T-helper 2 cell (primary cell): ENCODE measurements at places on chromosomes 2 and 18.

GRCh38 chr2:134231301-134231964, 22.4 kb upstream of the MGAT5 start:
- no peak for DNase-seq

DNA sequence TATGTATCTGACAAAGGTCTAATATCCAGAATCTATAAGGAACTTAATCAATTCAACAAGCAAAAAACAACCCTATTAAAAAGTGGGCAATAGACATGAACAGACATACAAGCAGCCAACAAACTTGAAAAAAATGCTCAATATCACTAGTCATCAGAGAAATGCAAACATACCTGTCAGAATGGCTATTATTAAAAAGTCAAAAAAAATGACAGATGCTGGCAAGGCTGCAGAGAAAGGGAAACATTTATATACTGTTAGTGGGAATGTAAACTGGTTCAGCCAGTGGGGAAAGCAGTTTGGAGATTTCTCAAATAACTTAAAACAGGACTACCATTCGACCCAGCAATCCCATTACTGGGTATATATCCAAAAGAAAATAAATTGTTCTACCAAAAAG, 21.6 kb downstream of the SESTD1 start:
- DNase-seq = no peak

DNA sequence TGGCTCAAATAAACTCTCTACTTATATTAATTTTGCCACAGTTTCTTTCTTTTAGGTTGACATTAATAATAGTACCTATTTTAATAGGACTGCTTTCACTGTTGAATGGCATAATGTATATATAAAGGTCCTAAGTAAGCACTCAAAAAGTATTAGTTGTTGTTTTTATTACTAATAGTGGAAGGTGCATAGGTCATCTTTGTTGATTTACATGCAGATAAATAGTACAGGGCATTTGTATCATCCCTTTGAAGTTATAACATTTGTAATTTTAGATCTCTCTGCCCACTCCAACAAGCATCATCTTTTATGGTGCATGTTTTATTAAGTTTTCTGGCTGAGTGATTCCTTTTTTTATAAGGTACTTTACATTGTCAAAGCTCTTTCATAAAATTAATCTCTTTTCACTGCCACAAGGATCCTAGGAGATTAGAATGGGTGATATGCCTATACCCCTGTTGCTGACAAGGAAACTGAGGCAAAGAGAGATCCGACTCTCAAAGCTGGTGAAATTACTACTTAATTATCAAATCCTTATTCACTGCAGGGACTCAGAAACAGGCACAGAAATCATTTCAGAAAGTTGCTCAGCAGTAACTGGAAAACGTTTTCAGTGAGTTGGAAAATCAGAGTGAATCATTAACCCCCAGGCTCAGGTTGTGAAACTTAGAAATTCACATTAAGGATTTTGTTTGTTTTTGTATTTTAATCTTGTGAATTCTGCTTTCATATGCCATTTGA, 299.6 kb downstream of the AGPS start:
- no peak for DNase-seq

DNA sequence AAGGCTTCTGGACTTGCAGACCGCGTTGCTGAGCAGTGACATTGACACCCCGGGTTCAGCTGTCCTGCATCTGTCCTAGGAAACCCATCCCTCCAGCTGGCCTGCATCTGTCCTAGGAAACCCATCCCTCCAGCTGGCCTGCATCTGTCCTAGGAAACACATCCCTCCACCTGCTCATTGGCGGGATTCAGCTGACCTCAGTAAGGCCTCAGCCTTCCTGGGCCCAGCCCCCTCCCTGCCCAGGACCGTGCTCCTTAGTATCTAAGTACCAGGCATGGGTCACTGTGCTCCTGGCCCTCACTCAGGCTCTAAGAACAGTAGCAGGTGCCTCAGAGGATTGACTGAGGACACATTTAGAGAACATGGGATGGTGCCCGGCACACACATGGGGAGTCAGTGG, 1.2 kb downstream of the MLPH start:
- DNase-seq = no peak

GRCh38 chr2:98768384-98769113, 37.6 kb upstream of the MGAT4A start:
- DNase-seq = no peak

DNA sequence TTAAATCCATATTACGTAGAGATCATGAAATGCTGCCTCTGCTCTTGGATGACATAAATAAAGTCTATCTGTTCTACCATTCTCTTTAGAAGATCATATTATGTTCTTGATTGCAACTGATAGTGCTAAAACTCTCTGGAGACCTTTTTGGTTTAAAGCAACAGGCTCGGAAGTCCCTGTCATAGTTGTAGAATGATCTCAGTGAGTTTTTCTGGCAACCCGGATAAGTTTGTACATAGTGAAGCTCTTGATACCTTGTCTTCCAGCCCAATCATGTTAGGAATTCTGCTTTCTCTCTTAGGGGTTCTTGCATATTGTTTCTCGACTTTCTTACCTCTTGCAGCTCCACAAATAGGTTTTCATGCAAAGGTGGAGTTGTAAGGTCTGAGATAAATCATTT, 156.1 kb downstream of the TTC27 start:
- DNase-seq = no peak

GRCh38 chr18:8253944-8254343, 355.3 kb upstream of the RAB12 start:
- DNase-seq = no peak

GRCh38 chr2:3745920-3746319, 42.5 kb downstream of the DCDC2C start:
- no peak for DNase-seq

DNA sequence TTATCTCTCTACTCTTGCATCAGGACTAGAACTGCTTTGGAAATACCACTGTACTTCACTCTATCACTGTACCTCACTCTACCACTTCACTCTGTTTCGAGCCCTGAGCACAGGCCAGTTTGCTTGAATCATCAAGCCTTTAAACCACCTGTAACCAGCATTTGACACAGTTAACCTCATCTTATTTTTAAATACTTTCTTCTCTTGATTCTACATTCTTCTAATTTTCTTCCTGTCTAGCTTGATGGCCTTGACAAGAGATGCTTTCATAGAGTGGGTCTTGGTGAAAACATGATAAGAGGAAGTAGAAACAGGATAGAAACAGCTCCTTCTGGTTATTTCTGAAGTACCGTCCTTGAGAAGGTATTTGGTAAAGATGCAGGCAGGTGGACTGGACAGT, 78.1 kb downstream of the SPIRE1 start:
- DNase-seq = no peak

DNA sequence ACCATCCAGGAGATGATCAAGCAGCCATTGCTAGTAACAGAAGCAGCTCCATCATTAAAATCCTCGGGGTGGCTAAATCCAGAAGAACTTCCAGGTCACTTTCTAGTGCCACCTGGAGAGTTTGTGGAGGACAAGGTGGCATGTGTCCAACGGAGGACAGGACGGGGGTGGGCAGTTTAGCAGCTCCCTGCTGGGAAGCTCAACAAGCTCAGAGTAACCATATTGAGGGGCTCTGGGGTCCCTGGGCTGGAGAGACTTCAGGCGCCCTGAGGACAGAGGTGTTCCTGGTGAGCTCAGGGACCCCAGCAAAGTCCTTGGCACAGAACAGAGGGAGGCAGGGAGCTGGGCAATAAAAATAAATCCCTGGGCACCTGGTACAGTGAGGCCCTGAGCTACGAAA, 140.0 kb upstream of the FHL2 start:
- no peak for DNase-seq

DNA sequence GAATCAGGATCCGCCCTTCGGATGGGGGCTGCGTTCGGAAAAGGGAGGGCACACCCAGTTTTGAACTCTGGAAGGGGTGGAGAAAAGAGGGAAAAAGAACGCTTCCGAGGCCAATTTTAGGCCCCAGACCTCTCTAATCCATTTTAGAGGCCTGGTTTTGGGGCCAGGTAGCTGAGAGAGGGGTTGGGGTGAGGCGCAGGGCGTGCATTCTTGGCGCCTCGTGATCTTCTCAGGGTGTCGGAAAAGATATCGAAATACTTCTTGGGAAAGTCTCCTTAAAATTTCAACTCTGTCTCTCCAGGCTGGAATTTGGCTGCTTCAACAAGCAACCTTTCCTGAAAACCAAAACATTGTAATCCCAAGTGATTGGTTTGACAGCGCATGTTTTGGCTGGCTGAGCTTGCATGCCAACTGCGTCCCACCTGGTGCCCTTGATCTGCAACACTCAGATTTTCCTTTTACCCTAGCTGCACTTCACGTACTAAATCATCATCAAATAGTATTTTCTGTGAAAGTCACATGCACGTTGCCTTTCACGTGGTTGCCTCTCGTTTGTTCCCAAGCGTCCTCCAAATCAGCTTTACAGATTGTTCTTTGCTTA, 864 bp upstream of the XPO1 start:
- DNase-seq = peak; percentile 81

- no peak for DNase-seq
Measured at GRCh38 chr2:241312082-241312481, 3.4 kb downstream of the HDLBP start.

DNA sequence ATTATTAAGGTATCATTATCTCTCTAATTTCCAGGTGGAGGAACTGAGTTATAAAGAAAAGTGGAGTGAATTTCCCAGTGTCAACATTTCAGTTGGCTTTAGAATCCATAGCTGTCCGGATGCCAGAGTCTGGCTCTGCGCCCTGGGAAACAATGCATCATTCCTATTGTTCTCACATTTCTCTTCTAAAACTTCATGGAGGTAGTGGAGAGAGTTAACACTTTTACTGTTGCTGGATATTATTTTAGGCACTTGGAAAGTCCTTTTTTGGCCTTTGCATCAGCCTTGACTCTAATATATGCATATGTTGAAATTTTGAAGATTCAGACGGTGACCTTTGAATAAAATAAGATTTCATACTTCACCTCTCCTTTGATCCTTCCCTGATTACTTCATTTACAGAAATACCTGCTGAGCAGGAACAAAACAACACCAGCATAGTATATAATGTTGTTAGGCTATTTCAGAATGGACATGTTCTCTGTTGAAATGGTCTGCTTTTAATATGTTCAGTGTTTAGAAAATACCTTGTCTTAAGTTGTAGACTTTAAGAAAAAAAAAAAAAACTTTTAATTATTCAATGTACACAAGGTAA, 148.8 kb downstream of the EPHA4 start:
- no peak for DNase-seq

DNA sequence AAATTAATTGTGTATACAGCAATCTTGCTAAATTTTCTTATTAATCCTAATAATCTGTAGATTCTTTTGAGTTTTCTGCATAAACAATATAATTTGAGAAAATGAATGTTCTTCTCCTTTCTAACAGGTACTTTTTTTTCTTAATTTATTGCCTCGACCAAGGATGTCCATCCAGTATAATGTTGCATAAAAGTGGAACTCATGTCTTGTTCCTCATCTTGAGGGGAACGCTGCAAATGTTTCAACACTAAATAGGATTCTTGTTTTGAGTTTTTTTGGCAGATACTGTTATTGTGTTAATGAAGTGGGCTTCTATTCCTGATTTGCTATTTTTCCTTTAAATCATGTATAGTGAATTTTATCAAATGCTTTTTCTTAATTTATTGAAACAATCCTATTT, 244.4 kb upstream of the REV1 start:
- DNase-seq = no peak

- no peak for DNase-seq
Measured at GRCh38 chr2:190911813-190912212, 31.2 kb downstream of the GLS start.

GRCh38 chr2:203484266-203485112, 50.6 kb downstream of the RAPH1 start:
- DNase-seq = peak; percentile 12

DNA sequence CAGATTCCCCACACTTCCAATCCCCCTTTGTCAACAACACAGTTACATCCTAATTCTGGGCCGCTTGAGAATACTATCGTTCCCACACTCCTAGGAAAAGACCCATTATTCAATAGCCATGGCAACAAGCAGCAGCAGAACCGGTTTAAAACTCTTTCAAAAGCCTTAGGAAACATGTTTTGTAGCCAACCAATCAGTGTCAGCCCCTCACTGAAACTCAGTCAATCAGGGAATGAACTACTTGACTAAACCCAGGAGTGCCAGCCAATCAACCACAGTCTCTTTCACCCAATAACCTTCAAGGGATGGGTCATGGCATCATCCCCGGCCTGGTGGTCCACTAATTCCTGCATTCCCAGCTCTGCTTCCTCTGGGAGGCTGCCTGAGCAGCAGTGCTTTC, 204.8 kb upstream of the HS6ST1 start:
- DNase-seq = no peak

GRCh38 chr2:34416856-34417255, 817.8 kb upstream of the FAM98A start:
- DNase-seq = no peak

GRCh38 chr2:127462461-127462860, 44.2 kb downstream of the PROC start:
- DNase-seq = no peak

GRCh38 chr2:172214252-172214651, 111.6 kb upstream of the DLX2 start:
- DNase-seq = no peak

- no peak for DNase-seq
Measured at GRCh38 chr2:45814951-45815621, 163.6 kb downstream of the PRKCE start.

GRCh38 chr18:35267809-35268208, 22.2 kb downstream of the ZSCAN30 start:
- no peak for DNase-seq

DNA sequence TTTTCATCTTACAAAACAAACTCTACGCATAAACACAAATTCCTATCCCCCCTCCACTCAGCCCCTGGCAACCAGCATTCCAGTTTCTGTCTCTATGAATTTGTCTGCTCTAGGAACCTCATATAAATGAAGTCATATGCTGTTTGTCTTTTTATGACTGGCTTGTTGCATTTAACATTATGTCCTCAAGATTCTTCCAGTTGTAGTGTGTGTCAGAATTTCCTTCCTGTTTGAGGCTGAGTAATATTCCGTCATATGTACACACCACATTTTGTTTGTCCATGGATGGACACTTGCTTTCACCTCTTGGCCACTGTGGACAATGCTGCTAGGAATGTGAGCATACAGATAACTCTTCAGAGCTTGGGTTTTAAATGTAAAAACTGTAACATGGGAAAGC, 272.1 kb downstream of the GBX2 start:
- DNase-seq = no peak

DNA sequence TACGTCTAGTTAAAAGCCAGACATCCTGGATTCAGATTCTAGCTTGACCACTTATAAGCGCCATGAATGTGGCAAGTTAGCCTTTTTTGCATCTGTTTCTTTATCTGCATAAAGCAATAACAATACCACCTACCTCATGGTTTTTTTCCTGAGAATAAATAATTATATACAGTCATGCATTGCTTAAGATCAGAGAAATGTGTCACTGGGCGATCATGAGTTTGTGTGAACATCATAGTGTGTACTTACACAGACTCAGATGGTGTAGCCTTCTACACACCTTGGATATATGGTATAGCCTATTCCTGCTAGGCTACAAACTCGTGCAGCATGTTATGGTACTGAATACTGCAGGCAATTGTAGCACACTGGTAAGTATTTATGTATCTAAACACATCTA, 84.7 kb upstream of the PELI1 start:
- no peak for DNase-seq

DNA sequence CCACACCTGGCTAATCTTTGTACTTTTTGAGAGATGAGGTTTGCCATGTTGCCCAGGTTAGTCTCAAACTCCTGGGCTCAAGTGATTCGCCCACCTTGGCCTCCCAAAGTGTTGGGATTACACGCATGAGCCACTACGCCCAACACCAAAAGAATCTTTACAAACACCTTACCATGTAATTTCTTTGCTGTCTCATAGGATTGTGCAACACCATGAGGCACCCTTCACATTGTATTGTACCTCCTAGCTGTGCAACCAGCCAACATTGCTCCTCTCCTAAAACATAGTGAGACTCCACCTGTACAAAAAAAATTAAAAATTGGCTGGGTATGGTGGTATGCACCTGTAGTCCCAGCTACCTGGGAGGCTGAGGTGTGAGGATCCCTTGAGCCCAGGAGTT, 3.1 kb upstream of the MFSD6 start:
- DNase-seq = no peak
